Activated CD8-positive, alpha-beta memory T cell treated with anti-CD3 and anti-CD28 coated beads for 1 hour (primary cell): ENCODE measurements at places on chromosomes 1 and 21.

GRCh38 chr1:11781297-11781696, 19.3 kb downstream of the C1orf167 start:
- DNase-seq: no peak

DNA sequence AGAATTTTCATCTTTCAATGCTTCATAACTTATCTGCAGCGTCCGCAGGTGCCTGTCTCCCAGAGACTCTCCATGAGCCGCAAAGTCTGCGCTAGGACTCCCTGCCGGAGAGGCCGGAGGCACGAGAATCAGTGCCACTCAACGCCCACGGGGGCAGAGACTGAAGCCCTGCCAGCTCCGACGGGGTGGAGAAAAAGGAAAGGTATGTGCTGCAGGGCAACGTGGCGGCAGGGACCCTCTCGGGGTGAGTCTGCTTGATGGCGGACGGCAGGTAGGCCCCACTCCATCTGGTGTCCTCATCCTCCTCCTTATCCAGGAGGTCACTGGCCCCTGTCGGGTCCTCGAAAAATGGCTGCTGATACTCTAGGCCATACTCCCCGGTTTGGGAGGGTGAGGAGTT, 21.9 kb upstream of the MRPS14 start:
- DNase-seq: no peak

DNA sequence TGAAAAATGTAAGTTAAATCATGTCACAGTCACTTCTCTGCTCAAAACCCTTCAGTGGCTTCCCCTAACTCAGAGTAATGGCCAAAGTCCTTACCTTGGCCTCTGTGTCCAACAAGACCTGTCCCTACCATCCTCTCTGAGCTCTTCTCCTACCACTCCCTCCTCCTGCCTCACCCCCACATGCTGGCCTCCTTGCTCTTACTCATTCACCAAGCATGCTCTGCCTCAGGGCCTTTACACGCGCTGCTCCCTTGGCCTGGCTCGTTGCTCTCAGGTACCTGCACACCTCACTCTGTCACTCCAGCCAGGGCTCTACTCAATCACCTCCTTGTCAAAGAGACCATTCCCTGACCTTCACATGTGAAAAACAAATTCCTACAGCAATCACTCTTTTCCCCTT, 54.2 kb downstream of the SEC16B start:
- no peak for DNase-seq

DNA sequence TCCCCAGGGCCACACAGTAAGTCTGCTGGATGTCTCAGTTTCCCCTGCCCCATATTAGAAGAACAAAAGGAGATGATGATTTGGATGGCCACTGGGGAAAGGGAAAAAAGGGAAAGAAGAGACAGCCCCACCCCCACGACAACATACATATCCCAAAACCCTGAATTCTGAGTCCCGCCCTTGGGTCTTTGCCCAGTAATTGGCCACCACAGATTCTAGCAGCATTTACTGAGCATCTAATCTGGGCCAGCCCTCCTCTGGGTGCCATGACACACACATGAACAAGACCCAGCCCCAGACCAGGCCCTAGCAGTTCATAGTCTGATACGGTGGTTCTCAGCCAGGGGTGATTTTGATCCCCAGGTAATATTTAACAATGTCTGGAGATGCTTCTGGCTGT, 5.2 kb upstream of the TTC4 start:
- DNase-seq: no peak

GRCh38 chr1:165564561-165564960, 20.8 kb downstream of the LRRC52 start:
- no peak for DNase-seq

GRCh38 chr1:90798344-90798743, 81.2 kb upstream of the BARHL2 start:
- DNase-seq: no peak

DNA sequence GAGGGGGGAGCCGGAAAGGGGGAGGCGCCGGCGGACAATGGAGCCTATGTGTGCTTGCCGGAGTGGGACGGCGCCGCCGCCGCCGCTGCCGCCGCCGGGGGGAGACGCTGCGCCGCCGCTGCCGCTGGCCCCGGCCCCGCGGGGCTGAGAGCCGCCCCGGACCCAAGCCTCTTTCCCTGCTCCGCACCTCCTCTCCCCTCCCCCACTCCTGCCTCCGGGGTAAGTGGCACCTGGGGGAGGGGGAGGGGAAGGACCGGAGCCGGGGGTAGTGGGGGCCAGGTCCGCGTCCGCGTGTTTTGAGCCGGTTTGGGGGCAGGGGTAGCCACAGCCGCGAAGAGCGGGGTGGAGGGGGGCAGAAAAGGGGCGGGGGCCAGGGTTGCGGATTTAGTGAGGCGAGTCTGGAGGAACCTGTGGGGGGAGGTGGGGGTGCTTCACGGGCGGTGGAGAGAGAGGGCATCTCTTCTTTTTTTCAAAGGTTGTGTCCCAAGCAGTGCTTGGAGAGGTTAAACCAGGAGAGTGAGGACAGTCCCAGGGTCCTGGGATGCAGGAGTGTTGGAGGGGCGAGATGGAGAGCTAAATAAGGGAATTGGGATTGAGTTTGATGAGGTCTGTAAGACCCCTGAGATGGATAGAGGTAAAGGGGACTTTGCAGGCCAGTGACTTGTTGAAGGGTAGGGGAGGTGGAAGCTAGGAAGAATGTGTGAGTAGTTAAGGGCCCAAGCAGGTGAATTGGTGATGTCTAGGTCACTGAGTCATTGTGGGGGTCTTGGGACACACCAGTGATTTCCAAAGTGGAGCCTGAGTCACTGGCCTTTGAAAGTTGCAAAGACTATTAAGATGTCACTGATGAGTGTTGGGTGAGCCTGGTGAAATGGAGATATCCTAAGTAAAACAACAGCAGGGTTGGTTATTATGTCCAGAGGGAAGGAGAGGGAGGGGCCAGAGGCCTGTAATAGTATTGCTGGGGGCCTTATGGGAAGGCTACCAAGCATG, 59.1 kb downstream of the BCL9 start:
- no peak for DNase-seq

DNA sequence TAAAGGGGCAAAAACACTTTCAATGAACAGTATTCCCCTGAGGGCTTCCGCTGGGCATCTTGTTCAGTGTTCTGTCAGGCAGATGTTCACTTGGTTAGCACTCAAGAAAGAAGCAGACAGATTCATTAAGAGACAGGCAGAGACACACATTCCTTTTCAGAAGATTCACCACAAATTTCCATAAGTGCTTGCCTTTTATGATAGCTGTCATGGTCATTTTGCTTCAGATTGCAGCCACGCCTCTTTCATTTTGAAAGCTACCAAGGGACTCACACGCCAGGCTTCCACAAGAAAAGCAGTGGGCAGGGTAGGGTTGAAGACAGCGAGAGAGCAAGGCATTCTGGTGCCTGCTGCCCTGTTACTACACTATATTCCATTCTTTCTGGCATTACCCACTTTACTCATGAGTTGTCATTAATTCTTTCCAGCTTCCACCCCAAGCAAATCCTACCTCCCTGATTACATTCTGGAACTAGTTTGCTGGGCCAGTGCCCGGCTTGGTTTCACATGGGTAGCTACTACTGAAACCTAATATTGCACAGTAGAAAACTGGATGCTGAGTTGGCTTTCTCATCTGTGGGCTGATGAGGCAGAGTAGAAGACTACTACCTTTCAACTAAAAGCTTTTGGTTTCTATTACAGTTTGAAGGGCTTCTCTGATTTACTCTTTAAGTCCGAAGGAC, 91.2 kb upstream of the COL24A1 start:
- DNase-seq: no peak

- no peak for DNase-seq
These were observed 59.5 kb upstream of the TMEM51 start for GRCh38 chr1:15094056-15094455.

DNA sequence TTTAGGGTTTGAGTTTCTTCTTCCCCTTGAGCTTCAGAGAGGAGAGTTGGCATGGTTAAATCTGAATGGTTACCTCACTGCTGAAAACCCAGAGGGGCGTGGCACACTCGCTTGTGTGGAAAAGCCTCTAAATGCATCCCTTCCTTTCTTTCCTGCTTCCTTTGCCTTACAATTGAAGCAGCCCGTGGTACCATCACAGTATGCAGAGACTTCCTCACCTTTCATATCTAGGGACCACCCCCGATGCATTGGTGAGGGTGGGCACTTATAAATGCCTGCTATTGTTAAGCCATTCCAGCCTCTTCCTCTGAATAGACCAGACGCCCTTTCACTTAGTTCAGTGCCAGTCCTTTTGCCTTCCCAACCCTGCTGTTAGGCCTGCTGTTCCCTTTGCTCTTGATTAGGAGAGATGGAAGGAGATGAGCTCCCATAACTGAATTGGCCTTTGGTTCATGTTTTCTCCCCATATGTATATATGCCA, 21.9 kb upstream of the LAX1 start:
- no peak for DNase-seq

DNA sequence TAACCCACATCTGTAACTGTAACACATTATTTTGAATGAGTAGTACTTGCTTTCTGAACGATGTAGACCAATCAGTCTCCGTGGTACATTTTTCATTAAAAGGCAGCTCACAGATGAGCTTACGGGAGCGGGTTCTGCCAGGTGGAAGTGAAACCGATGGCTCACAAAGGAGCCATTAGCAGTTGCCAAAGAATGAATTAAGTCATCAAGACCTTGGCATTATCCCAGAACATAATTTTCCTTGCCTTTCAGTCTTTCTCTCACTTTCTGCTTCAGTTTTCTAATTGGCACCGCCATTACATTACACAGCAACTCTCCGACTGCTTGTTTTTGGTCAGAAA, 33.5 kb upstream of the UTS2 start:
- no peak for DNase-seq

- no peak for DNase-seq
These were observed 31.8 kb downstream of the S100A10 start for GRCh38 chr1:151961833-151962232.

DNA sequence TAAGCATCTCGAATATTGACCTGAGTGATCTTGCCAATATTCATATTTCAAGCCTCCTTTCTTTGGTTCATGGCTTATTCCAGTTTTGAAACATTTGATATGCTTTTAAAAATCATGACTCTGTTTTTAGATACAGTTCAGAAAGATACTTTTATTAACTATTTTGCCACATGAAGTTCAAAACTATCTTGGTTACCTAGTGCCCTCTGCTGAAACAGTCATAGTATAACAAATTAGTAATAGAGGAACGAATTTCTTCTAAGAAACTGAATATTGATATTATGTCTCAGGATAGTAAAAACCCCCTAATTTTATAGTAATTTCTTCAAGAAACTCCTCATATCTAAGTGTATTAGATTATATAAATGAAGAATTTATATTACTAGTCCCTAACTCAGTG, 52.6 kb upstream of the RC3H1 start:
- DNase-seq: no peak

DNA sequence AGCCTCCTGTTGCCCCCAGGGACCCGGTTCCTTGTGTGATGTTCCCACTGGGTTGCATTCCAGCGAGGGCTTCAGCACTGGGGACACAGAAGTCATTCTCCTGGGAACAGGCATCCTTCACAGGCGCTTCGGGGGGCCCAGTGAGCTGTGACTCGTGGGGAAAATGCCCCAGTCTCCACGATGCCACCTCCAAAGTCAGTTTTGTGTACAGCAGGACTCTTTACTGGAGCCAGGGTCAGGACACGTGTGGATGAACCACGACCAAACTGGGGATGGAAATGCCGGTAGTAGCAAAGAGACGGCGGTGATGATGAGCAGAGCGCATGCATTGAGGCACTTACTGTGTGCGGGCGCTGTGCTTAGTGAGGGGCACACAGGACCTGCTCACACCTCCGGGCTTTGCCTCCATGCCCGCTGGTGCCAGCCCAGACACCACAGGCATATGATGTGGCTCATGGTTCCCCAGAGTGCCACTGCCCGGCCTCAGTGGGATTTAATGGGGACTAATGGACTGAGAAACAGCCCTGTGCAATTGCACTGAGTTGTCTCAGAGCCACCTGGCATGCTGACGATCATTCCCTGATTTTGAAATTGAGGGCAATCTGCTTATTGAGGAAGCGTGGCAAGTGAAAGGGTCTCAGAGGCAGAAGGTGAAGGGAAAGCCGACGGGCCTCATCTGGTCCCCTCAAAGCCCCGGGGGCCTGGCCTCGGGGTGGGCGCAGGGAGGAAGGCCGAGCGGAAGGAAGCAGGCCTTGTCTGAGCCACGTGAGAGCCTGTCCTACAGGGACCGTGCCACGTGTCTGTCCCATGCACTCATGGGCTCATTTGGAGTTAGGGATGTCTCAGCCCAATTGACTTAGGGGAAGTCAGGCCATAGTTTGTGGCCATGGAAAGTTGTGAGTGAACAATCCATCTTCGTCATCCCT, 91.4 kb downstream of the PDE9A start:
- DNase-seq: no peak
